ENCODE measurements at places on chromosomes 5 and 9.

- DNase-seq = no peak
Measured at GRCh38 chr9:131739133-131739958, 530 bp downstream of the RAPGEF1 start.

DNA sequence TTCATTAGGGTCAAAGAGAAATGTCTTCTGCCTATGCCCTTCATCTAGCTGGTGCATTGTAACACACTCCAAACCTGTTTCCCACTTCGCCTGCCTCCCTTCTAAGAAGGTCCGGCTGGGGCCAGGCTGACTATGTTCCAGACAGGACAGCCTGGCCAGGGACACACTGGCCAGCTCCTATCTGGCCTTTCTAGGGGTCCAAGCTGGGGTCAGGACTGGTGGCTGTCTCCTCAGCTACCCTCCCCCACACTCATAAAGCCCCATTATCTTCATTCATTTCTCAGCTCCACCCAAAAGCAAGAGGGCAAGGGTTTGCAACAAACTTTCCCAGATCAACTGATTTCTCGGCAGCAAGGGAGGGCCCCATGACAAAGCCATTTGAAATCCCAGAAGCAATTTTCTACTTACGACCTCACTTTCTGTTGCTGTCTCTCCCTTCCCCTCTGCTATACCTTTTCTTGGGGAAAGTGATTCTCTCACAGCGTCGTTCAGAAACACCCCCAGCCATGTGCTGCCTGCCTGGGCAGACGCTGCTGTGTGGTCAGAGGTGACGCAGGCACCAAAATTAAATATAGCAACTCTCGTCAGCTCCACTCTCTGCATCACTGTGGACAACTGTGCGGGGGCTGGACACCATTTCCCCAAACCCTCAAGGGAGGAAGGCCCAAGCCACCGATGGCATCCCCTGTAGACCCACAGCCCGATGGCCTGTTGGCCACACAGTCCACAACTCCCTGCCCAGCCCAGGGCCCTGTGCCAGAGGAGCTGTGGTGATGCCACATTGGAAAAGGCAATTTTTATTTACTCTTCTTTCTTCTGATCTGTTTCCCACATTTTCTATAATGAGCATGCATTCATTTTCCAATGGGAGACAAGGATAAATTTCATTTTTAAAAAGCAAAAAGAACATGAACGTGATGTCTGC, 6.1 kb downstream of the IL13 start:
- no peak for DNase-seq

DNA sequence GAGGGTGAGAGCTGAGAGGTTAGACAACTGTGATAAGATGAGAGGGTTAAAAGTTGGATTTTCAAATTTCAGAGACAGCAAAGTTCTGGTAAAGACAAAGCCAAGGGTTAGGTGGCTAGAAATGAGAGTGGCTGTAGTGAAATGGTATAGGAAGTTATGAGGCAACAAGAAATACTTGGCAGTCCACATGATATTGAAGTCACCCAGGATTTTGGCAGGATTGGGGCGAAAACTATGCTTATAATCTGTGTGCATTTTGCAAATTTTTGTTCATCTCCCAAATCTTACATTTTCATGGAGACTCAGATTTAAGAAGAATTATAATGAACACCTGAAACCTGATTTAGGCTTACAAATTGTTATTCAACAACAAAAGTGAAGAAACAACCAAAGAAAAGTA, 35.6 kb downstream of the C9 start:
- DNase-seq = no peak

- no peak for DNase-seq
Measured at GRCh38 chr5:74934949-74935751, 69.0 kb upstream of the FAM169A start.

- DNase-seq = no peak
Measured at GRCh38 chr5:95327211-95327610, 42.3 kb upstream of the MCTP1 start.

DNA sequence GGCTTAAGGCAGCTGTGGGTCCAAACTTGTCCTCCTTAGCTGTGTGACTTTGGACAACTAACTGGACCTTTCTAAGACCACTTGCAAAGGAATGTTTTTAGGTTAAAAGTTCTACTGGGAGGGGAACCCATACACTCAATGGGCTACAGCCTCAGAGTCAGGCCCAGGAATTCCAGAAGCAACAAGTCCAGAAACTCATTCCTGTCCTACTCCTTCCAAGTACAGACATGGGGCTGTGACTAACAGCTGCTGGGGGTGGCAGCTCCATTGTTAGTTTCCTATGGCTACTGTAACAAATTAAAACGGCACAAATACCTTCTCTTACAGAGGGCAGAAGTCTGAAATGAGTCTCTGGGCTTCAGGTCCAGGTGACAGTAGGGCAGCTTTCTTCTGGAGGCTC, 12.4 kb upstream of the AKNA start:
- no peak for DNase-seq

DNA sequence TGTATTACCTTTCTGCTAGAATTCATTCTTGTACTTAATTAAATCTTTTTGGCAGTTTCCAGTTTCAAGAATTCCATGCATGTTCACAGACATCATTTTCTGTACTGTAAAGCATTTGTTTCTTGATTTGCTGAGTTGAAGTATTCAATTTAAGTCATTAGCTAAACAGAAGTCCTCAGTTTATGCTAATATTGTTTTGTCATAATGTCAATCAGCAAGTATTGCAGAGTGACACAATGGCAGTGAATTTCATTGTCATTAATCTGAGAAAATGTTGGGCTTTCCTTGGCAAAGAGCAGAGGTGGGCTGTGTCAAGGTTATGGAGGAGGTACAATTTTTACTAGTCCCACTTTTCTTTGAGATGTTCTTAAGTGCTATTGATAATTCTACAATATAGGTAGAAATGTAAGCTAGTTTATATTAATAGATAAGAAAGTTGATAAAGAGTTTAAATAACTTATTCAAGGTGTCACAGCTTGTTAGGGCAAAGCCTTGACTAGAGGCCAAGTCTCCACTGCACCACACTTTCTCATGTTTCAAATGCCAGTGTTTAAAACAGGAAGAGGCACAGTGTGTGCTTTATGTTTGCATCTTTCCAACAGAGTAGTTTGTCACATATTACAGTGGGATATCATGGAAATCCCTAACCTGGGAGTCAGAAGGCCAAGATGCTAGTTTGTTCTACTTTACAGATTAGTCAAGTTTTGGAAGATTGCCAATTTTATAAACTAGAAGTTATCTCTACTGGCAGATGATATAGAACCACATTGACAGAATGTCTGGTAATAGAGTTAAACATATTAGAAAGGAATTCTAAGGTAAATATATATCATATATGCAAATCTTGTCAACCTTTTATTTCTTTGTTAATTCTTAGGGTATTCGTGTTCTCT, 56.3 kb downstream of the SLF1 start:
- DNase-seq = peak; percentile 2

- no peak for DNase-seq
Measured at GRCh38 chr9:106753155-106753671, 109.8 kb upstream of the ZNF462 start.

GRCh38 chr5:168022446-168023169, 268.8 kb upstream of the WWC1 start:
- no peak for DNase-seq

DNA sequence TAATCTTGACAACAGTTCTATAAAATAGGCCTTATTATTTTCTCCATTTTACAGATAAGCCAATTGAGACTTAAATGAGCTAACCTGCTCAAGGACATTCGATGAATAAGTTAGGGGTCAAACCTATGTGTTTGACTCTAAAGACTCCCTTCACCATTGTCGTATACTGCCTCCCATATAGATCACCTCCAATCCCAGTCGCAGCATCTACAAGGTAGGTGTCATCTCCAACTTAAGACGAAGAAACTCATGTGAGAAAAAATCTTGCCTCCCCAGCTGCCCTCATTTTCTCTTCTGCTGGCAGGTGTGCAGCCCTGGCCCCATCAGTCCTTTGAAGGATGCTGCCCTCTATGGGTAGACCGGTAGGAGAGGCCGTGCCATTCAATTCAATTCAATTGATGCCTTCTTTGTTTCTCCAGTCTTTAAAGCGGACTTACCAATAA, 75.2 kb upstream of the SMARCA2 start:
- DNase-seq = peak; percentile 14

DNA sequence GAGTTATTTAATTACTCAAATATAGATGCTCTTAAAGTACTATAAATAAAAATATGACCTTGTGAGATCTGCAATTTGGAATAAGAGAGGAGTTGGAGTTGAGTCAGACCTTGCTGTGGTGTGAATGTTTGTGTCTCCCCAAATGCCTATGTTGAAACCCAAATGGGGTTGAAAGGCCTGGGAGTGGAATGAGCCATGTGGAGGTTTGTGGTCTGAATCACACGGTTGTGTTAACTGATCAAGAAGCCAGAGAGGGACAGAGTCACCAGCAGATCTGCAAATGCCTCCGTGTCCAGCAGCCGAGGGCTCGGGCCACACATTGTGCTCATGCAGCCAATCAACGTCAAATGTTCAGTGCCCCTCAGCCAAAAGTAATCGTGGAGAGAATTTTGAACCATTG, 404.4 kb downstream of the ICE1 start:
- no peak for DNase-seq

GRCh38 chr9:86945728-86946200, 1.5 kb downstream of the GAS1 start:
- no peak for DNase-seq

GRCh38 chr9:120857481-120857880, 14.8 kb upstream of the PSMD5 start:
- DNase-seq = no peak

DNA sequence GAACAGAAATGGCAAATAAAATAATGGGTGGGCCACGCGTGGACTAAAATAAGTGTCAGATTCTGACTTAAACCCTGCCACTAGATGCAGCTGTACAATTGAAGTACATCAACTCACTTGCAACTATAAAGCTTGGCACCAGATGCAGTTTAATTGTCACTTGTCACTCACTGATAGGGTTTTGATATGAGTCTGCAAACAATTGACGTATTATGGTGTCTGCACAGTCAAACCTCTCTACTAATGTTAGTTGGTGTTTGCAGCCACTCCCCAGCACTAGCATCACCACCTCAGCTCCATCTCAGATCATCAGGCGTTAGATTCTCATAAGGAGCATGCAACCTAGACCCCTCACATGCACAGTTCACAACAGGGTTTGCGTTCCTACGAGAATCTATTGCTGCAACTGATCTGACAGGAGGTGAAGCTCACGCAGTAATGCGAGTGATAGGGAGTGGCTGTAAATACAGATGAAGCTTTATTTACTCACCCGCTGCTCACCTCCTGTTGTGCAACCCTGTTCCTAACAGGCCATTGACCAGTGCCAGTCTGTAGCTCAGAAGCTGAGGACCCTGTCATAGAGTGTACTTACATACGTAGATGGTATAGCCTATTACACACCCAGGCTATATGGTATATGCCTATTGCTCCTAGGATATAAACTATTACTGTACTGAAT, 72.1 kb upstream of the SEMA6A start:
- DNase-seq = no peak

DNA sequence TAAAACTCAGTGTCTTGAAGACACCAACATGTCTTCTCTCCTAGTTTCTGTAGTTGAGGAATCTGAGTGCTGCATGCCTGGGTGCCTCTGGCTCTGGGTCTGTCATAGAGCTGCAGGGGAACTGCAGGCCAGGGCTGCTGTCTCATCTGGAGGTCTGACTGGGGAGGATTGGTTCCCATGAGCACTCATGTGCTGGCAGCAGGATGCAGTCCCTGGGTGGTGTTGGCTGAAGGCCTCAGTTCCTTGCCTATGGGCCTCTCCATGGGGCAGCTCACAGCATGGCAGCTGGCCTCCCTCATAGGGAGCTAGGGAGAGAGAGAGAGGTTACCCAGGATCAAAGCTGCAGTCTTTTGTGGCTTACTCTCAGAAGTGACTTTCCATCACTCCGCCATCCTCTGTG, 22.6 kb downstream of the UBE2QL1 start:
- DNase-seq = no peak

Data from foreskin keratinocyte (primary cell).